ENCODE measurements at places on chromosomes 7 and 10. TPM values are rescaled to one million over a fixed set of nuclear protein-coding genes. Genes with fewer than 3 reads are reported as not detected.

DNA sequence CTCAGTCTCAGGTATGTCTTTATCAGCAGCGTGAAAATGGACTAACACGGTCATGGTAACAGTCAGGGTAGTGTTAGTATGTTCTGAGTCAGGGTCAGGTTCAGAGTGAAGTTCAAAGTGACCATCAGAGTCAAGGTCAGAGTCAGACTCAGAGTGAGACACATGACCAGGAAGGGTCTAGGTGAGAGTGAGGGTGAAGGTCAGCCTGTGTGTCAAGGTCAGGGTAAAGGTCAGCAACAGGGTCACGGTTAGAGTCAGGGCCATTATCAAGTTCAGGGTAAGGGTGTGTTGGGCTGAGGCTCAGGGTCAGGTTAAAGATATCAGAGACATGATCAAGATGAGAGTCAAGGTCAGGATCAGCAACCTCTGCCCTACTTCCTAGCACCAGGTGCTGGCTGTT, 4.0 kb downstream of the MRPS24 start:
- DNase-seq = no peak

Gene PDZD7
- total RNA-seq = 6.1 TPM

Gene TDRD1
- total RNA-seq = not detected

- no peak for DNase-seq
Measured at GRCh38 chr10:117167789-117168674, 29.3 kb upstream of the KCNK18 start.

Gene ECHS1
- 58.0 TPM for total RNA-seq

DNA sequence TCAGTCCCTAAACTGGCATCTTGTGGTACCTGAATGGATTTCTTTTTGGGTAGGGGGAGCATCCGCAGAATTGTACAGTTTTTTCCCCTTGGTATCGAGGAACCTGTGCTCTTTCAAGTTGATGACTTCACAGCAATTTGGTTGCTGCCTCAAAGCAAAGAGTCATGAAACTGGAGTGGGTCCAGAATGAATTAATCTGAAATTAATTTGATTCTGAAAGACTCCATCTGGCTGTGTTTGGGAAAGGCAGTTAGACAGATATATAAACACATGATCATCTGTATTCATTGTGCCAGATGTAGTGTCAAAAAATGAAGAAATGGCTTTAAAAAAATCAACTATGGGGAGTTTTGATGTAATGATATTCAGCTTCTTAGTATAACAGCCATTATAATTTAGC, 136.1 kb downstream of the CELF2 start:
- DNase-seq = no peak

DNA sequence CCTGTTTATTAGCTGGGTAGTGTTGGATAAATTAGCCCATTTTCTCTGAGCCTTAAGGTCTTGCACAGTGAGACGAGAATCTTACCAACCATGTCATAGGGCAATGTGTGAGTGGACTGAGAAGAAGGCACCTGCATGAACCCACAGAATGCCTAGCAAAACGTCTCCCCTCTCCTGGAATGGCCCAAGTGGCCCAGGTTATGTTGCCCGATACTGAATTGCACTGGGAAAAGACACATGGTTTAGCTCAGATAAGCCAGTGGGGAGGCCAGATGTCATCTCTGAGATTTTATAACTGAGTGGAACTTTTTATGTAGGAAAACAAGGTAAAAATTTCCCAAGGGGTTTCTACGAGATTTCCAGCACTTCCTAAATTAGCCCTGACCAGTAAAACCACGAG, 104.7 kb upstream of the IKZF1 start:
- no peak for DNase-seq

- no peak for DNase-seq
Measured at GRCh38 chr7:32178677-32179366, 108.6 kb upstream of the PDE1C start.
